HAP-1 (cell line): ENCODE measurements at places on chromosomes 1 and 21.

DNA sequence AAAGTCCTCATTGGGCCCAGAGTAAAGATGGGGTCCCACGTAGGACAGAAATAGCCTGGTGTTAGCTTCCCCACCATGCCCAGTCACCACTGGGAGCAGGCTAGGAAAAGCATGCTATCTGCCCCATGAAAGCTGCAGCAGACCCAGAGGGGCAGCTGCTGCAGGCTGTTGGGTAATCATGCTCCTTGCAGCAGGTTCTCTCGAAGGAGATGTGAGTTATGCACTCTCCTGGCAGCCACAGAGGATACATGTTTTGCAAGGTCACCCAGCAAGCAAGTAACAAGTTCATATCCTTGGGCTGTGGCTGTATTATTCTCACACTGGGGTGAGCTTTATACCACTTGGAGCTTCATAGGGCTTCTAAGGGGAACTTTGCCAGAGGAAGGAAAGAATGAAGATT is 9.1 kb upstream of the HEYL start:
- DNase-seq, result no peak

- no peak for DNase-seq
Observed at GRCh38 chr1:1889090-1889750, 1.7 kb downstream of the GNB1 start.

DNA sequence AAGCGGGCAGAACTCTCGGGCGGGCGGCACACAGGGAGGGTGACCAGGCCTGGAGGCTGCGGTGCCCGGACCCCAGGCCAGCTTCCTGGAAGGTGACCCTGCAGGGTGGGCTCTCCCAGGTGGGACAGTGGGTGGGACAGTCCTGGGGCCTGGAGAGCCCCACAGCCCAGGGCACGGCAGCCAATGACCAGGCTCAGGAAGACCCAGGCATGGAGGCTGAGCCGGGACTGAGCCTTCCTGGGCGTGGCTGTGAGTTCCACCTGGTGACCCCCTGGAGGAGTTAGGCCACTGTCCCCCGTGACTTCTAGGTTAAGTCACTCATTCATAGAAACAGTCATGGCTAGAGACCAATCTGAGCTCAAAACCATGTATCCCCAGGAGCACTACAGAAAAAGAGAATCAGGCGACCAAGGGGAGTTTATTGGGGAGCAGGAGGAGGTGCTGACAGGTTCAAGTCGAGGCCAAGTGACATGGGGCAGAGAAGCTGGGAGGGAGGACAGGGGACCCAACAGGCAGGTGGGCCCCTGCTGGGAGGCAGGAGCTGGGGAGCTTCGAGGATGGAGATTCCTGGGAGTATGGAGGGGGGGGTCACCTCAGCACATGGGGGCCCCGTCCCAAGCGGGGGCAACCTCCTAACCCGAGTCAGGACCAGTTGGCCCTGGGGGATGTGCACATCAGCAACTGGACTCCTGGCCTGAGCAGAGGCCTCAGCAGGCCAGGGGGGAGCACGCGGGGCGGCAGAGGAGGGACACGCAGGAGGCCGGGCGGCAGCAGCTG is 1.2 kb downstream of the KRTAP10-5 start:
- DNase-seq, result no peak

GRCh38 chr1:26730695-26731094 is 34.9 kb downstream of the ARID1A start:
- no peak for DNase-seq

GRCh38 chr1:114671011-114671938 is 1.4 kb upstream of the DENND2C start:
- DNase-seq, result no peak

DNA sequence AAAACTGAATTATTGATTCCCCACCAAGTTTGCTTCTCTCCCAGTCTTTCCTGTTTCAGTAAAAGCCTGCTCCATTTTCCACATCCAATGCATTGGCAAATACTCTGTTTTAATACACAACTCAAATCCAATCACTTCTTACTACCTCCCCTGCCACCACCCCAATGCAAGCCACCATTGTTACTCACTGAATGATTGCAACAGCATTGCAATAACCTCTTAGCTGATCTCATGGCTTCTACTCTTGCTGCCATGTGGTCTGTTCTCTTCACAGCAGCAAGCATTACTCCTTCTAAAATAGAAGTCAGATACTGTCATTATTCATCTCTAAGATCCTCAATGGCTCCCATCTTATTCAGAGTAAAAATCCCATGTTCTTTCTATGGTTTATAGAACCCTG is 123.4 kb downstream of the ATP6V1G3 start:
- no peak for DNase-seq

GRCh38 chr1:50967416-50968157 is 2.5 kb upstream of the CDKN2C start:
- DNase-seq, result no peak

DNA sequence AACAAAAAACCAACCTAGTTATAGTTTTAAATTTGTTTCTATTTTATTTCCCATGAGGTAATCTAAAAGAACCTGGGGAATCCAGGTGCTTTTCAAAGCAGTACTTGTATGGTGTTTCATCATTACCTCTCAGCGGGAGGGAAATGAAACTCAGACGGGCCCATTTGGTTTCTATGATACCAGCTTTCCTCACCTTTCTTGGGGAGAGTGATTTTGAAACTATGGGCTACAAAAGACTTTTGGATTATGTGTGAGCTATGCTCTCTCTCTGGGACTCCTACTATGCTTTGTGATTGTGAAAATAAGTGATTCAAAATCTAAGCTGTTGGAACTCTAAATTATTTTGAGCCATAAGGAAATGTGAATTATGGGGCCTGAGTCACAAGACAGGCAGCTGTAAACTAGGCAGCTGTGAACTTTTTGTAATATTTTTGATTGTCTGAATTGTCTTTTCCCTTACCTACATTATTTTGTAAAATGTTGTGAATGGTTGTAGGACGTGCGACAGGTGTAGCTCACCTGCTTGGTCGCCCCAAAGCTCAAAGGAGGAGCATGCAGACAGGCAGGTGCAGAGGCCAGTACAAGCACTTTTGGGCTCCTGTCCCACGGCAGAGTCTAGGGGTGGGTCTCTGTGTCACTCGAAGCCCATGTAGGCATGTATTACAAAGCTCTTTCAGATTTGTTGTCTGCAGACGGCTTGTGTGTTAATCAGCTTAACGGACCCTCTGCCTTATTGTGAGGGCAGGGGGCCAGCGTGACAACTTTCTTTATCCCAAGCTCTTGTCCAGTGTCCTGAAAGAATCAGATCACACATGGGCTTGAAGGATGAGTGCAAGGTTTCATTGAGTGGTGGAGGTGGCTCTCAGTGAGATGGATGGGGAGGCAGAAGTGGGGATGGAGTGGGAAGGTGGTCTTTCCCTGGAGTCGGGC is 64.8 kb upstream of the BACH1 start:
- no peak for DNase-seq

DNA sequence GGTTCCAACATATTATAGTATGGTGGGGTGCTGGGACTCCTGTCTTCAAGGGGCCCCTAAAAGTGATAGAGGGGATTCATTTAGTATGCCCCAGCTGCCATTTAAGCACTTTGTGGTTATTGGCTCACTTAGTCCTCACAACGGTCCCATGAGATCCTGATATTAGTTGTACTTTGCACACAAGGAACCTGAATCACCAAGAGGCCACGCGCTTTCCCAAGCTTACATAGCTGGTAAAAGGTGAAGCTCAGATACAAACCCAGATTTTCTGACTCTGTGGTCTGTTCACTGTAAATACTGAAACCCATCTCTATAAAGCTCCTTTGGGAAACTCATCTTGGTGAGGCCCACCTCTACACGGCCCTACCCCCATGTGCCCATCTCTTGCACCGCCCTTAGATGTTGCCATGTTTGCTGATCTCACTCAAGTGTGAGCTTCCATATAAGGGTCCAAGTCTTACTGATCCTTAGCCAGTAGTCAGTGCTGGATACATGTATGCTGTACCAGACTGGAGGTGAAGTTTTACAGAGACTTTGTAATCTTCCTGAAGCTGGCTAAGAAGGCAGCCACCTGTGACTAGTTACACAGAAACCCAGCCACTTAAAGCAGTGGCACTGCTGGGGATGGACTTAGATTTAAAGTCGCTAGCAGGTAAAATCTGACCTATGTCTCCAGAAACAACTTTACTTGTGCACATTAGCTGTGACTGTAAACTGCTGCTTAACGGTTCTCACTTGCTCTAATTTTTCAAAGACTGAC is 124.4 kb upstream of the HOOK1 start:
- no peak for DNase-seq

- peak; percentile 40 for DNase-seq
Observed at GRCh38 chr1:28915031-28915895, 894 bp downstream of the EPB41 start.

- no peak for DNase-seq
Observed at GRCh38 chr21:24112020-24112419, 1495.3 kb downstream of the MRPL39 start.

DNA sequence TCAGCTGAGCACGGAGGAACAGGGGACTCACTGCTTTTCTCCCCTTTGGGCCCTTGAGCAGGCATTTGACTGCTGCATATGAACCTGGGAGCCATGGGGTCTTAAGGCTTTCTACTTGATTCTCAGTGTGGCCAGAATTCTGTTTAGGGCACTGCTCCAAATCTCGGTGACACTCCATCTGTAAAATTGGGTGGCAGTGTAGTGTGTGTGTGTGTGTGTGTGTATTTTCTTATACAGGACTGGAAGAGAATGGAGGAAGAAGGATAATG is 162.2 kb downstream of the PBX1 start:
- DNase-seq, result no peak

- no peak for DNase-seq
Observed at GRCh38 chr1:8212580-8213031, 105.3 kb upstream of the SLC45A1 start.

DNA sequence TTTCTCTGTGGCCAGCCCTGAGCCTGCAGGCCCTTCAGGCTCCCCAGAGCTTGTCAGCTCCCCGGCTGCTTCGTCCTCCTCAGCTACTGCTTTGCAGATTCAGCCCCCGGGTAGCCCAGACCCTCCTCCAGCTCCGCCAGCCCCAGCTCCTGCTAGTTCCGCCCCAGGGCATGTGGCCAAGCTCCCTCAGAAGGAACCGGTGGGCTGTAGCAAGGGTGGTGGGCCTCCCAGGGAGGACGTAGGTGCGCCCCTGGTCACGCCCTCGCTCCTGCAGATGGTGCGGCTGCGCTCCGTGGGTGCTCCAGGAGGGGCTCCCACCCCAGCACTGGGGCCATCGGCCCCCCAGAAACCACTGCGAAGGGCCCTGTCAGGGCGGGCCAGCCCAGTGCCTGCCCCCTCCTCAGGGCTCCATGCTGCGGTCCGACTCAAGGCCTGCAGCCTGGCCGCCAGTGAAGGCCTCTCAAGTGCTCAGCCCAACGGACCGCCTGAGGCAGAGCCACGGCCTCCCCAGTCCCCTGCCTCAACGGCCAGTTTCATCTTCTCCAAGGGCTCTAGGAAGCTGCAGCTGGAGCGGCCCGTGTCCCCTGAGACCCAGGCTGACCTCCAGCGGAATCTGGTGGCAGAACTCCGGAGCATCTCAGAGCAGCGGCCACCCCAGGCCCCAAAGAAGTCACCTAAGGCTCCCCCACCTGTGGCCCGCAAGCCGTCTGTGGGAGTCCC is 45.4 kb downstream of the YARS1 start:
- DNase-seq, result no peak

DNA sequence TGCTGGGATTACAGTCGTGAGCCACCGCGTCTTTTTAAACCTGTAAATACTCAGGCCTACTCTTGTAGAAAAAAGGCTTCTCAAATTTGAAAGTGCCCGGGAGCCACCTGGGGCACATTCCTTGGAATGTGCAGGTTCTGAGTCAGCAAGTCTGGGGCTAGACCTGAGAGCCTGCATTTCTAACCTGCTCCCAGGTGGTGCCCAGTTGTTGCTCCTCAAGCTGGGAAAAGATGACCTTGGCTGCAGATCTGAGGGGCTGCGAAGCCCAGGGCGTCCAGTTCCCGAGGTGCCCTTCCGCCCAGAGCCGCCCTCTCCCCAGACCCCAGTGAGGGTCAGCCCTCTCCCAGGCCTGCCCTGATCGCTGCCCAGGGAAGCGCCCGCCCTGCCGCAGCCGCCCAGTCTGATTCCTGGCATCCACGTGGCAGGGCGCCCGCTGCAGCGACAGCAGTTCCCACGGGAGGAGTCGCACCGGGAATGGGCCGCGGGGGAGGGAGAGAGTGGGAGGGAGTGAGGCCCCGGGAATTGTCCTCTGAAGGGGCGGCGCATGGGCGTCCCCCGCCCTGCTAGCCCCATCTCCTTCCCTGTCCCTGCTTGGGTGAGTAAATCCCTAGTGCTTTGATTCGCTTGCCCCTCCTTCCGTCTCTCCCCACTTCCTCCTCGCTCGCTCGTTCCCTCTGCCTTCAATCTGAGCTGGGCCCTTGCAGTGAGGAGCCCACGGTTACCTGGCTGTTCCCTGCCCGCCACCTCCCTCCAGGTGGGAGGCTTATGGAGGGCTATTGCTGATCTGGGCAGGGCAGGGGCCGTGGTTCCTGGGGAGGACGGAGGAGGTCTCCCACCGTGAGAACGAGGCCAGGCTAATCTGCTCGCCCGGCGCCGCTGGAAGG is 18.8 kb upstream of the TENT5B start:
- peak; percentile 38 for DNase-seq

GRCh38 chr1:8889925-8890785 is 11.7 kb upstream of the ENO1 start:
- DNase-seq, result no peak

DNA sequence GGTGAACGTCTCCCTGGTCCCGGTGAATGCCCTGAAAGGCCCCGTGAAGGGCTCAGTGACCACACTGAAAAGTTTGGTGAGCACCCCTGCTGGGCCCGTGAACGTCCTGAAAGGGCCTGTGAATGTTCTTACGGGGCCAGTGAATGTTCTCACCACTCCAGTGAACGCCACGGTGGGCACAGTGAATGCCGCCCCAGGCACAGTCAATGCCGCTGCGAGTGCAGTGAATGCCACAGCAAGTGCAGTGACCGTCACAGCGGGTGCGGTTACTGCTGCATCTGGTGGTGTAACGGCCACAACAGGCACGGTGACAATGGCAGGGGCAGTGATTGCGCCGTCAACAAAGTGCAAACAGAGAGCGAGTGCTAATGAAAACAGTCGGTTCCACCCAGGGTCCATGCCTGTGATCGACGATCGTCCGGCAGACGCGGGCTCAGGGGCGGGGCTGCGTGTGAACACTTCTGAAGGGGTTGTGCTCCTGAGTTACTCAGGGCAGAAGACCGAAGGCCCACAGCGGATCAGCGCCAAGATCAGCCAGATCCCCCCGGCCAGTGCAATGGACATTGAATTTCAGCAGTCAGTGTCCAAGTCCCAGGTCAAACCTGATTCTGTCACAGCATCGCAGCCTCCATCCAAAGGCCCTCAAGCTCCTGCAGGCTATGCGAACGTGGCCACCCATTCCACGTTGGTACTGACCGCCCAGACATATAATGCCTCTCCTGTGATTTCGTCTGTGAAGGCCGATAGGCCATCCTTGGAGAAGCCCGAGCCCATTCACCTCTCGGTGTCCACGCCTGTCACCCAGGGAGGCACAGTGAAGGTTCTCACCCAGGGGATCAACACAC is 41.5 kb downstream of the ZBTB17 start:
- no peak for DNase-seq

- DNase-seq, result no peak
Observed at GRCh38 chr1:64478594-64479470, 8.9 kb downstream of the CACHD1 start.

DNA sequence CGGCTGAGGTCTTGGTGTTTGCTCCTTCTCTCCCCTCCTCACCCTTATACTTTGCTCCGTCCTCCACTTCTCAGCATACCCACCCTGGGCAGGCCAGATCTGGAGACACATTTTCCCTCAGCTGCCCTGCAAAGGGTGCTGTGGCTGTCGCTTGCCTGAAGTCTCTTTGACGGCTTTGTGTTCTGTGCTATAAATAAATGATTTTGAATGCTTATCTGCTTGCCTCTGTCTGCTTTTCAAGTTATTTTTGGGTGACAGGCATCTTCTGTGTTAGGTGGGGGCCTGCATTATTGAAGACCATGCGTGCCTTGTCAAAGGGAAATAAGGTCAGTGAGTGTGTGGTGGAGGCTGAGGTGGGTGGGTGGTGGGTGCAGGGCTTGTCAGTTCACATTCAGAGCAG is 66.9 kb upstream of the KCND3 start:
- DNase-seq, result no peak
